Glutamatergic neuron (in vitro differentiated cells): ENCODE measurements at places on chromosomes 6 and 20. TPM values are rescaled to one million over a fixed set of nuclear protein-coding genes. Genes with fewer than 3 reads are reported as not detected.

The SLC17A1 gene
- total RNA-seq, result not detected

The RING1 gene
- total RNA-seq, result 37.3 TPM

The SCUBE3 gene
- 0.25 TPM for total RNA-seq

The ATP9A gene
- 66.1 TPM for total RNA-seq

The OR2J3 gene
- total RNA-seq, result not detected

The SAMD5 gene
- 1.6 TPM for total RNA-seq

The SGK2 gene
- total RNA-seq, result 0.56 TPM

GRCh38 chr6:150967910-150968309, 102.4 kb downstream of the MTHFD1L start:
- DNase-seq, result no peak

DNA sequence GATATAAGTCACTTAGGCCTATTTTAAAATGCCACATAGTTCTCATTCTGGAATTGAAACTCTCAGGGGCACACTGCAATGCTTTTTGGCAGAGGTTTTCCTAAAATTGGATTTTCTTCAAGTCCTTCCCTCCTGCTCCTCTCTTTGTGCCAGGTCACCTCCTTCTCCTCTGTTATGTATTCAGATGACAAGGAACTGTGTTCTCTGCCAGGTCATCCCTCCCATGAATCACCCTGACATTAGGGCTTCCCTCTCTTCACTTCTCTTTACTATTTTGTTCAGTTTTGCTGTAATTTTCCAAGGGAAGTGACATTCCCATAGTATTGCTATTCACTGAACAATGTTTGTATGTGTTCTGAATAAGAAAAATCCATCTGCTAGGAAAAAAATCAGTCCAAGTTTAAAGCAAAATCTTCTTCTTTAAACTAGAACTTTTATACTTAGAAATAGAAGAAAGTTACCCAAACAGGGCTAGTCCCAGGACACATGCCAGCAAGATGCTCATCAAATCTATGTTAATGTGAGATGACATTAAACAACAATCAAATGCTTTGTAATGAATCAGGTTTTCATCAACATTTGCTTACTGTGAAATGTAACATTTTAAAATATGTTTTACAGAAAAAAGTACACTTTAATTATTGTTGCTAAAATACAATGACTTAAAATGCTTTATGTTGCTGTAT, 461.1 kb downstream of the MMUT start:
- no peak for DNase-seq

DNA sequence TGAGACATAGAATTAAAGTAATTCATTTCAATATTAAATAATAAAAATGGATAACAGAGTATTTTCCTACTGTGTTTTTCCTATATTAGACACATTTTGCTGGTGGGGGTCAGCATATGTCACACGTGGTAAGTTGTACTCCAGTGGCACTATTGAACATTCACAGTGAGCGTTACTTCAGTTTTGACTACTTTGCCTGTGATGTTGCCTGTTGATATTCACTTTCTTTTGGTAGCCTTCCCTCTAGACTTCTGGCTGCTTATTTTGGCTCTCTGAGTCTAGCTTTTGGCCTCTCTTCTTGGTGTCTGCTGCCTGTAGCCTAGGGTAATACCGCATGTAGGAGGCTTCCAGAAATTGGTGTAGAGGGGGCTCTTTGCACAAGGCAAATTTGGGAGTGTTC, 64.4 kb upstream of the TFB1M start:
- DNase-seq, result no peak

GRCh38 chr20:7994809-7995208, 24.8 kb downstream of the TMX4 start:
- no peak for DNase-seq

- DNase-seq, result no peak
Measured at GRCh38 chr6:57069920-57070331, 20.1 kb upstream of the ZNF451 start.

- no peak for DNase-seq
Measured at GRCh38 chr6:40573221-40573620, 13.9 kb downstream of the LRFN2 start.
